ENCODE measurements at places on chromosomes 2 and 18.

GRCh38 chr2:240640939-240641338 is 15.7 kb downstream of the GPR35 start:
- H3K4me3 ChIP-seq, result no peak overlapping the region
- DNase-seq, result no peak
- H3K4me1 ChIP-seq, result no peaks in the 10 kb centered on the region

GRCh38 chr2:10385933-10386773 is 62.0 kb downstream of the ODC1 start:
- H3K4me3 ChIP-seq, result no peak overlapping the region
- DNase-seq, result no peak
- H3K36me3 ChIP-seq, result no peaks in the 10 kb centered on the region
- H3K4me1 ChIP-seq, result peaks cover 33% of the 10 kb centered on the region

GRCh38 chr18:23547846-23548245 is 38.5 kb downstream of the NPC1 start:
- no peak overlapping the region for H3K27ac ChIP-seq
- H3K27me3 ChIP-seq, result no peaks in the 10 kb centered on the region
- no peak overlapping the region for H3K4me3 ChIP-seq
- no peaks in the 10 kb centered on the region for H3K4me1 ChIP-seq
- DNase-seq, result no peak
- peaks cover 13% of the 10 kb centered on the region for H3K36me3 ChIP-seq

DNA sequence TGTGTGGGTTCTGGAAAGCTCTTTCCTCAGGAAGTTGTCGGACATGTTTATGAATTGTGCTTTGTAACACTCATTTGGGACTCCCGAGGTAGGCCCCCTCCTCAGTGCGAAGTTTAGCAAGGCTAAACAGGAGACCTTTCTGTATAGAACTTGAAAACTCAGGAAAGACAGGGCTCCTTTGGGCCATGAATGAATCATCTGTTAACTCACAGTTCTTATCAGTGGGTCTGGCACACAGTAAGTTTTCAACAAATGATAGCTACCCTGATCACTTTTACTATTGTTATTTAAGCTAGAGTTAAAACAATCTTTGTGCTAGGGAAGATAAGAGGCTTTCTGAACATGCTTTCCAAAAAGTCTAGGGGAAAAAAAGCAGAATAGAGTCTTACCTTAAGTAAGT is 430.5 kb upstream of the ETAA1 start:
- DNase-seq, result no peak
- H3K27me3 ChIP-seq, result no peaks in the 10 kb centered on the region
- no peaks in the 10 kb centered on the region for H3K4me1 ChIP-seq
- no peak overlapping the region for H3K27ac ChIP-seq

DNA sequence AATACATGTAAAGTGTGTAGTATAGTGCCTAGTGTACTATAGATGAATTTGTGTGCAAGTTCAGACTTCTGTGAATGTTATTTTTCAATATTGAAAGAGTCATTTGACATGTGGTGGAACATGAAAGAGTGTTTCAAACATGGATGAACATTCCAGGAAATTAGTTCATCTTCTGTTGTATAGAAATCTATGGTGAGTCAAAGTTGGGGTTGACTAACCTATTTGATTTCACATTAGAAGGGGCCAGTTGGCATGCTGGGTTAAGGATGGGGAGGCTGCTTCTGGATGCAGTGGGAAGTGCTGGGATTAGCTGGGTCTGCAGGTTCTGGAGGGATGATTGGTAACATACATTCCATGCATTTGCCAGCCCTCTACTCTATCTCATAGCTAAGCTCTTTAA is 50.6 kb downstream of the LYPD6B start:
- no peaks in the 10 kb centered on the region for H3K4me1 ChIP-seq
- H3K4me3 ChIP-seq, result no peak overlapping the region
- no peaks in the 10 kb centered on the region for H3K27me3 ChIP-seq
- no peak overlapping the region for H3K27ac ChIP-seq

DNA sequence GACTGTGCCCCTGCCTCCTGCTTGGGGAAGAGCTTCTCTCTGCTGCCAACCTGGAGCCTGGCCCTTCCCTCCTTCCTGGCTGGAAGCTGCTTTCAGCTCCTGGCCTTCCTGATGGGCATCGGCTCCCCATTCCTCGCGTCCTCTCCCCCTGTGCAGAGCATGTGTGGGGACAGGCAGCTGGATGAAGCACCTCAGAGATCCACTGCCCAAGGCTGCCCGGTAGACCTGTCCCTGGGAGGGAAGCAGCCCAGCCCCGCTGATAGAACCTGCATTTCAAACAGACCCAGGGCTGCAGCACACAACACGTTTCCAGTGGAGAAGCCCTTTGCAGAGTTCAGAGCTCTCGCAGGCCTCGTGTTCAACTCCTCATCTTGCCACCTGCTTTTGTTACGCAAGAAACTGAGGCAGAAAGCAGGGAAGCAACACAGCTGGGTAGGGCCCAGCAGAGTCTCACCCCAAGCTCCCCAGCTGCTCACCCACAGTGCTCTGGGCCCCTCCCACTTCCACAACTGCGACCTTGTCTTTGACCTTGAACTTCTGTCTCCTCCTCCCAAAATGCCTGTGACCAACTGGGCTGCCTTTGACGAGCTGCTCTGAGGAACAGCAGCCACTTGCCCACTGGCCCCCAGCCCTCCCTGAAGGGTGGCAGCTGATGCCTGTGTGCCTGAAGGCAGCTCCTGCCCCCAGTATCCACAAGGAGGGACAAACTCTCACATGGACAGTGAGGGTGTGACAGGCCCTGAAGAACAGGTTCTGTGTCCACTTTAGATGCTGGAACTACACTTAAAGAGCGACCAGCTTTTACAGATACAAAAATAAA is 65.5 kb downstream of the PARD6G start:
- H3K4me3 ChIP-seq, result no peak overlapping the region
- no peak for DNase-seq
- H3K36me3 ChIP-seq, result no peaks in the 10 kb centered on the region
- H3K27ac ChIP-seq, result no peak overlapping the region
- H3K27me3 ChIP-seq, result no peaks in the 10 kb centered on the region

- DNase-seq, result peak; percentile 41
- H3K4me1 ChIP-seq, result peaks cover 15% of the 10 kb centered on the region
- no peak overlapping the region for H3K27ac ChIP-seq
- no peak overlapping the region for H3K4me3 ChIP-seq
- H3K27me3 ChIP-seq, result no peaks in the 10 kb centered on the region
These were observed 178.8 kb downstream of the ACKR3 start for GRCh38 chr2:236748385-236748784.

- no peaks in the 10 kb centered on the region for H3K27me3 ChIP-seq
- no peaks in the 10 kb centered on the region for H3K4me1 ChIP-seq
- no peaks in the 10 kb centered on the region for H3K36me3 ChIP-seq
These were observed 60.9 kb upstream of the RMDN2 start for GRCh38 chr2:37864217-37864616.

GRCh38 chr2:23669413-23670244 is 257.3 kb downstream of the ATAD2B start:
- DNase-seq, result no peak
- no peak overlapping the region for H3K4me3 ChIP-seq
- H3K27ac ChIP-seq, result no peak overlapping the region
- no peaks in the 10 kb centered on the region for H3K4me1 ChIP-seq

DNA sequence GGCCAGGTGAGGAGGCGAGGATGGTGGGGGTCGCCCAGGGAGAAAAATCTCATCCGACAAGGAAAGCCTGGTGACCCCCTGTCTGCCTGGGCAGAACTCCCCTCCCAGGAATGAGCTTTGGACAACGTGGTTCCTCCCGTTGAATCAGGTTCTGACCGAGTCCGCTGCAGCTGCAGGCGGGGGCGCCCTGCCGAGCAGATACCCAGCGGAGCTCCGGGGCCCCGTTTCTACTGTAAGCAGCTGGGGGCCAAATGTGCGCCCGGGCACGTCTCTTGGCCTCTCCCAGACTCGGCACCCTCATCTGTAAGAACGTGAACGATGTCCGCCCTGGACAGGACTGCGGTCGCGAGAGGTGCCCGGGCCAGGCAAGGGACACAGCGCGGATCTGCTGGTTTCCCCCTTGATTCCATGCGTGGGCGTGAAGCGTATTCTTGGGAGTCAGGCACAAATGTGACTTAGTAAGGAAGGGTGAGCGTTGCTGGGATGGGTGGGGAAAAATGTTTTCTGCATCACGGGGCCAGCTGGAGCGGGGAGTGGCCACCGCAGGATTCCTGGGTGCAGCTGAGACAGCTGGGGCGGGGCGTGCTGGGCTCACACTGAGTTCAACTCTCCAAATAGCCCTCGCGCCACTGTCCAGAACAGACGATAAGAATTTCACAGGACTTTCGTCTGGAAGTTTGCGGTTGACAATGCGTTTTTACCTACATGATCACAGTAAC is 20.2 kb upstream of the TUBB6 start:
- H3K27ac ChIP-seq, result no peak overlapping the region
- H3K36me3 ChIP-seq, result no peaks in the 10 kb centered on the region
- peaks cover 2% of the 10 kb centered on the region for H3K27me3 ChIP-seq
- DNase-seq, result peak; percentile 23

GRCh38 chr2:160394153-160394552 is 99.5 kb downstream of the RBMS1 start:
- no peak overlapping the region for H3K27ac ChIP-seq
- H3K4me1 ChIP-seq, result peaks cover 46% of the 10 kb centered on the region
- H3K4me3 ChIP-seq, result no peak overlapping the region

- no peak for DNase-seq
- no peak overlapping the region for H3K27ac ChIP-seq
- peaks cover 21% of the 10 kb centered on the region for H3K27me3 ChIP-seq
- no peak overlapping the region for H3K4me3 ChIP-seq
- no peaks in the 10 kb centered on the region for H3K4me1 ChIP-seq
These were observed 297.8 kb downstream of the SP3 start for GRCh38 chr2:173667415-173667814.

DNA sequence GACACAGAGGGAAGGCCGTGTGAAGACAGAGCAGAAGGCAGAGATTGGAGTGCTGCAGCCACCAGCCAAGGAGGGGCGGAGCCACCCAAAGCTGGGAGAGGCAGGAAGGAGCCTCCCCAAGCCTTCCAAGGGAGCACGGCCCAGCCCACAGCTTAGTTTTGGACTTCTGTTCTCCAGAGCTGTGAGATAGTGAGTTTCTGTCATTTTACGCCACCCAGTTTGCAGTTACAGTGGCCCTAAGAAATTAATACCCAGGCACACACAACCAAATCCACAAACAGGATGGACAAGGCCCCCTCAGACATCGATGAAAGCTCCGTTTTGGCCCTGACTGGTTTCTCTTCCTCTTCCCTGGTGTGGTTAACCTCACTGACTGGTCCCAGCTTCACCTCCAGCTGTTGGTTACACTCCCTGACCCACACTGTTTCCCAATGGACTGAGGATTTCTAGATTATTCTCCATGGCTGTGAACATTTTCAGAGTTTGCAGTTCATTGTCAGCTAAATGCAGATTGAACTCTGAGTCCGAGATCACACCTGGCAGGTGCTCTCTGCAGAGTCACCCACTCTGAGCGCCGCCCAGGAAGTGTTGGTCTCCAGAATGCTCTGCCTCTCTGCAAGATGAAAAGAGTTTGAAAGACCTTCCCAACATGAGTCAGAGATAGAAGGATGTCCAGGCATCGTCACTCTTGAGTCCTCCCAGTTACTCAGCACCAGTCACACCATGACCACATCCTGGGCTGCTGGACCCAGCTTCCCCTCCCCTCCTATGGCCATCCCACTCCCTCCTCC is 100.2 kb downstream of the TWIST2 start:
- H3K4me3 ChIP-seq, result no peak overlapping the region
- H3K27me3 ChIP-seq, result no peaks in the 10 kb centered on the region
- H3K27ac ChIP-seq, result no peak overlapping the region
